ENCODE measurements at places on chromosomes 12 and 14.

DNA sequence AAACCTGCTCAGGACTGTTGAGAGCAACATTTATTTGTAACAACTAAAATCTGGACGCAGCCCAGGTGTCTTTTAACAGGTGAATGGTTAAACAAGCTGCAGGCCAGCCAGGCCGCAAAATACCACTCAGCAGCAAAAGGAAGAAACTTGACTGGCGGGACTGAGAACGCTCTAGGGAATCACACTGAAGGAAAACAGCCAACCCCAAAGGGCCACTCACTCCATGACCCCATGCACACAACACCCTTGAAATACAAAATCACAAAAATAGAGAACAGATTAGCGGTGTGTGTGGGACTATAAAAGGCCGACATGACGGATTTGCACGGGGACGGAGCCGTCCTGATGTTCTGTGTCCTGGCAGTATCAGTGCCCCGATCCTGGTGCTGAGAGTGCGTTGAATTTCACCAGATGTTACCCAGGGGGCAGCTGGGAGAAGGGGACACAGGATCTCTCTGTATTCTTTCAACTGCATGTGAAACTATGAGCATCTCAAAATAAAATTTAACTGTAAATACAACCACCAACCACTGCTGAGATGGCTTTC is 23.0 kb downstream of the VPS37B start:
- DNase-seq = peak; percentile 76

DNA sequence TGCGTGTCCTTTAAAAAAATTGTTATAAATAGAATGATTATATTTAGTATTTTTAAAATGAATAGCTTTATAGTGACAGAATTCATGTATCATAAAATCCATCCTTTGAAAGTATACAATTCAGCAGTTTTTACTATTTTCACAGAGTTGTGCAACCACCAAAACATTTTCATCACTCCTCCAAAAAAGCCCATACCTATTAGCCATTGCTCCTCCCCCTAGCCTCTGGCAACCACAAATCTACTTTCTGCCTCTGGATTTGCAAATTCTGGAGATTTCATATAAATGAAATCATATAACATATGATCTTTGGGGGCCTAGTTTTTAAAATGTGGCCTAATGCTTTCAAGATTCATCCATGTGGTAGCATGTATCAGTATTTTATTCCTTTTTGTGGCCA is 117.9 kb upstream of the MED13L start:
- no peak for DNase-seq

DNA sequence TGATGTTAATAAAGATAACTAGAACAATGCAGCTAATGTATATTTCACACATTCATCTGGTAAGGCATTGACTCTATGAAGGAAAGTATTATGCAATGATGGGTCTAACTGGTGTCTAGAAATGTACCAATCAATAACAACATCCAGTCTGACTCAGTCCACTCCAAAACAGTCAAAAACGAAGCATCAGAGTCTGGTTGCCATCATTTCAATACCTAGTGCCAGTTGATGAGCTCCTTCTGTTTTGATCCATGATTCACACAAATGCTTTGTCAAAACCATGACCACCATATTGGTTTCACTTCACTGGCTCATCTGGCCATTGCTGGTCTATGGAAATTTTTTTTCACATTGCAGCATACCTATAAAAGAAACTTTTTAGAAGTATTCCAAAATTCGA is 747.2 kb upstream of the TMEM132C start:
- DNase-seq = no peak

- DNase-seq = no peak
Measured at GRCh38 chr12:49366096-49366651, 1.1 kb upstream of the SPATS2 start.

DNA sequence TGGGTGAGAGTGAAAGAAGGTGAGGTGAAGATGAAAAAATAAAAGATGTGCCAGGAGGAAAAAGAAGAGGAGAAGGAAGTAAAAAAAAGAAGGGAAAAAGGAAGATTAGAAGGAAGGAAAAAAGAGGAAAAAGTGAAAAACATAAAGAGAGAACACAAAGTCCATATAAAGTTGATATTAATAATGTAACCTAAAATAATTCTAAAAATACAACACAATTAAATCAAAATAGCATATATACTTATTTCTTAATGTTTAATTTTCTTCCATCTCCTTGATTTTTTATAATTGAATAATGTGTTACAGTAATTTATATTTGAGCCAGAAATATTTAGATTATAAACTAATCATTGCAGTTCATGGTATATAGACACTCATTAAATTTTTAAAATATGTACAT is 124.4 kb upstream of the NOVA1 start:
- no peak for DNase-seq

DNA sequence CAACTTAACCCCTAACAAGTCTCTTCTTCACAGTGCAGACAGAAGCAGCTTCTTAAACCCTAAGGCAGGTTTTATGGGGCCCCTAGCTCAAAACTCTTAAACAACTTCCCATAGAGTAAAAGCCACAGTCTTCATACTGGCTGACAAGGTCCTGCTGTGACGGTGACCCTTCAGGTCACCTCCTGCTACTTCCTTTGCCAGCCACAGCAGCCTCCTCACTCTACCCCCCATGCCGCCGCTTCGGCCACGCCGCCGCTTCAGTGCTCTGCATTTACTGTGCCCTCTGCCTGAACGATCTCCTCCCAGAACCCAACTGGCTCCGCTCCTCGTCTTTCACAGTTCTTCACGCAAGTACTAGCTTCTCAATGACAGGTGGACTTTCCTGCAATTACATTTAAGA is 45.5 kb downstream of the ACADS start:
- no peak for DNase-seq

- no peak for DNase-seq
Measured at GRCh38 chr14:24122898-24123297, 7.6 kb upstream of the FITM1 start.

DNA sequence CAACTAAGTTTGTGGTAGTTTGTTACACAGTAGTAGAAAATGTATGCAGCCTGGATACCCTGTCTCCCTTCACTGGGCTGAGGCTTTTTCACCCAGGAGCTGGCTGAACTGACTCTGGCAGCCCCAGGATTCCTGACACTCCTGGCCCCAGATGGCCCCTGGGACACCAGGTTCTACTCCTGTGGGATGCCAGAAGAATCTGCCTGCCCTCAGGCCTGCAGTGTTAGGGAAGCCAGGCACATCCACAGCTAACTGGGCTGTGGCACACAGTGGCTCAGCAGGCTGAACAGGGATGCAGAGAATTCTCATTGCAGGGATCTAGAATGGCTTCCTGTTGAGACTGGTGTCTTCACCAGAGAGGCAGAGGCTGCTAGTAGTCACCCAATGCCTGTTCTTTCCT is 8.5 kb downstream of the IFI27 start:
- DNase-seq = no peak

- peak; percentile 37 for DNase-seq
Measured at GRCh38 chr12:47837190-47838171, 17.8 kb upstream of the HDAC7 start.

- DNase-seq = no peak
Measured at GRCh38 chr14:31371646-31372045, 48.7 kb downstream of the HEATR5A start.

DNA sequence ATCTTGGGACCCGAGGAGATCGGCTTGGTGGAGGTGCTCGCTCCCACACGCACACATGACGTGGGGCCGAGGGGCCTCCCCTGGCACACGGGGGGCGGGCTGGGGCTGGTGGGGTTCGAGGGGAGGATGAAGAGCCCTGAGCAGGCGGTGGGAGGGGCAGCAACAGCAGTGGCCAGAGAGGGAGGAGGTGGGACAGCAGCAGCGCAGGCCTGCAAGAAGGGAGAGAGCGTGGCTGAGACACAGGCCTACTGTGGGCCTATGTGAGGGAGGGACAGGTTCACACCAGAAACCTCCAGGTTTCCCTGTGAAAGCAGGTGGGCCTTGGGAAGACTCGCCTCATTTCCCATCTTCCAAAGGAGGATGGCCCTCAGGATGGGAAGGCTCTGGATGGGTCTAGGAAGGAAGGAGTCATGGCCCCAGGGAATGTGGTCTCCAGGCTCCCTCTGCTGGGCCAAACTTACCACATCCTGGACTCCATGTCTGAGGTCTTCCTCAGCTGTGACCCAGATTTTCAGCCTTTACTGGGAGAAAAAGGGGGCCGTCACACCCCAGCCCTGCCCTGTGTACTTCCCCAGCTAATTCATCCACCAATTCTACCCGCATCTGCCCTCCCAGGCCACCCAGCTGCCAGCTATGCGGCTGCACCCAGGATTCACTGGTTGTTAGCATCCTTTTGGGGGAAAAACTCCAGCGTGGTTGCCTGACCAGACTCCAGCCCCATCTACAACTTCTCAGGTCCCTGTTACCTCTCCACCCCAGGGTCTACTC is 2.8 kb downstream of the PIANP start:
- DNase-seq = no peak

GRCh38 chr12:116490471-116490870 is 68.7 kb upstream of the MAP1LC3B2 start:
- no peak for DNase-seq

DNA sequence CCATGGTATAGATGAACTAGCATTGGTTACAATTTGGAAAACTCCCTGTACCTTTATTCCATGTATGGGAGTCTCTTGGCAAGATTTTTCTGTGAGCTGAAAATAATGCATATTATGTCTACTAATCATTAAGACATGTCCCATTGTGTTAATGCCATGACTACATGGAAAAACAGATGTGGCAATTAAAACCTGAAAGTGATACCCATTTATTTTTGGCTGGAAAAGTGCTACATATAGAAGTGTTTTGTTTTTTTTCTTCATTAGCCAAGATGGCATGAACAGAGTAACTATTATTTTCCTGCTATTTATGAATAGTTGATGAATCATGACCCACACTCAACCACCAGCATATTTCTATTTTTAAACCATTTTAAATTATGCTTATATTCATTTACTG is 58.2 kb downstream of the ALG10B start:
- DNase-seq = no peak

DNA sequence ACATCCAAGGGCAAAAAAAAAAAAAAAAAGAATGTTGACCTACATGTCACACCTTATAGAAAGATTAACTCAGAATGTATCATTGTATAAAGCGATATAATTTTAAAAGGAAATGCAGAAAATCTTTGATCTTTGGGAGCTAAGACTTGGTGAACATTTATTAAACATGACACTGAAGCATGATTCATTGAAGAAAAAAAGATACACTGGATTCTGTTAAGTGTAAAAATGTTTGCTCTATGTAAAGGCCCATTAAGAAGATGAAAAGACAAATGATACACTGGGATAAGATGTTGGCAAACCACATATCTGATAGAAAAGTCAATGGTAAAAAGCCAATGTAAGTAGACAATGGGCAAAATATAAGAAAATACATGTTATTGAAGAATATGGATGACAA is 1131.0 kb downstream of the AACS start:
- no peak for DNase-seq

GRCh38 chr12:3698218-3698974 is 54.5 kb downstream of the CRACR2A start:
- DNase-seq = peak; percentile 8

DNA sequence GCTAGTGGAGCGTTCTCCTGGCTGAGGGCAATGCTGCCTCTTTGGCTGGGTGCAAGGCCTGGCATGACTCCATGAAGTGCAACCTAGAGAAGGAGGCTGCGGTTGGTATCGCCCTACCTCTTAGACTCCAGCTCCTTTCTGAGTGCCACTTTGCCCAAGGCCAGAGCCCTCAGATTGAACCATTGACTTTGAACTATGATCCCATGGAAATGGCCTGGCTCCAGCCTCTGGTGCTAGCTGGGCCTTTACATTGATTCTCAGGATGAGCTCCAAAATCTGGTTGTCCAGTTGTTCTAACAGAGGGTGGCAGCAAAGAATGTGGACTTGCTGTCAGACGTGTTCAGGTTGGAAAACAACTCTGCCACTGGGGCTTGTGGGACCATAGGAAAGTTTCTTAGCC is 16.1 kb upstream of the SMOC1 start:
- DNase-seq = no peak

- DNase-seq = no peak
Measured at GRCh38 chr12:57779736-57780135, 2.9 kb upstream of the TSFM start.

DNA sequence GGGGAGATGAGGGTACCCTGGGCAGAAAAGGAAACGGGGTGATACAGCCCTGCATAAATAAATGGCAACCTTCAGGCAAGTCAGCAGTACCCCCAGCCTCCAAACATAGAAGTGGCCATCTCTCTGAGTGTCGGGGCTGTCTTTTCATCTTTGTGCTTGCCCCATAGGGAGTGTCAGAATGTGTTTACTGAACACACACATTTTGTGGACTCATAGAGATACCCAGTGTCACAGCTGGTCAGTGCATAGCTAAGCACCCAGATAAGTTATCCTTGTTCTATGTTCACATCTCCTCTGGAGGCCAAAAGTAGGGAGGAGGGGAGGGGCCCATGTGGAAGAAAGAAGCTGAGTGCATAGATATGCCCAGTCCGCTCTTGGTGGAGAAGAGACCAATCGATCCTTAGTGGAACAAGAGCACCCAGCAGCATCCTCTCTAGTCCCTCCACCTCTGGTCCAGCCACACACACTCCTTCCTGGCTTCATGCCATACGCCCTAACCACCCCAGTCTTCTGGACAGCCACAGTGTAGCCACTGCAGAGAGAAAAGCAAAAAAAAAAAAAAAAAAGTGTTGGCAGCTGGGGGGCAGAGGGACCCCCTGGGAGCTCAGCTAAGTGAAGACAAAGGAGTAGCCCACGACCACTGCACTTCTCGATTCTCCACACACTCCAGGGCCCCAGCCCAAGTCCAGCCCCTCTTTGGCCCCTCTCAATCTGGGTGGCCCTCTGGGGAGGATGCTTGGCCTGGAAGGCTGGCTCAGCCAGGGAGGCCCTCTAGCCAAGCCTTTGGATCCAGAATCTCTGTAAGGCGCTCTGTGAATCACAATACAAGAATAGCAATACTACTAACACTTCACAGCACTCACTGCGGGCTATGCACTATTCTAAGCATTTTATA is 2.6 kb downstream of the ITGA7 start:
- no peak for DNase-seq

Measured in LNCaP clone FGC (cell line).